Activated CD8-positive, alpha-beta memory T cell treated with anti-CD3 and anti-CD28 coated beads for 4 hours (primary cell): ENCODE measurements at places on chromosomes 4 and X.

GRCh38 chrX:77937291-77937690 lies 26.8 kb downstream of the ATP7A start:
- no peak for DNase-seq

GRCh38 chr4:915595-915994 lies 16.5 kb downstream of the GAK start:
- DNase-seq = no peak

- no peak for DNase-seq
Measured at GRCh38 chr4:22170353-22170752, 221.8 kb upstream of the KCNIP4 start.

- no peak for DNase-seq
Measured at GRCh38 chr4:113398441-113399143, 349.1 kb downstream of the ANK2 start.

GRCh38 chrX:420496-421223 lies 34.0 kb upstream of the PPP2R3B start:
- DNase-seq = no peak

GRCh38 chrX:103607364-103608305 lies at the start of gene TCEAL3:
TCEAL3 (plus strand) TSS chrX:103607963; CDS start chrX:103609065, 1,102 bp downstream.
- no peak for DNase-seq

DNA sequence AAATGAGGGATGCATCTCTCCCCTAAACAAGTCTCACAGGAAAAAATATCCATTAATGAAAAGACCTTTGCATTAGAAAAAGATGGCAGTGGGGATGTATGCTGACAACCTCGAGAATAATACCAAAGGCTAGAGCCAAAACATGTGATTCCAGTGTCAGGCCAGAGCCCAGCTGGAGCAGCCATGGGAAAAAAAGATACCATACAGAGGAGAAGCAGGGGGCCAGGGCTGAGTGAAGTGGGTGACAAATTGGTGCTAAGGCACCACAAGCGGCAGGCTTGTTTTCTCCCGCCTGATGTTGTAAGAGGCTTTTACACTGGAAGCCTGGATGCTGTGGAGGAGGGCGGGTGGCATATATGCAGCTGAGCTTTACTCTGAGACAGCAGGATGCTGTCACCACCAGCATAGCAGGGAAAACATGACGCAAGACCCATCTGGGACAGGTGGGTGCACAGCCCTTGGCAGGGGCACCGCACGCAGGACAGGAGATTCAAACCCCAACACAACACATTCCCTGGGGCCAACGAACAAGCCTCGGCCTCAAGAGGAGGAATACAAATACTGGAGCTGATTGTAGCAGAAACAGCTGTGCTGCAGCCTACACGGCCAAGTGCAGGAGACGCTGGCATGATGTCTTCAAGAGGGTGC lies 91.9 kb downstream of the TSPAN5 start:
- DNase-seq = no peak

GRCh38 chr4:126318376-126318775 lies 1003.6 kb downstream of the FAT4 start:
- no peak for DNase-seq

DNA sequence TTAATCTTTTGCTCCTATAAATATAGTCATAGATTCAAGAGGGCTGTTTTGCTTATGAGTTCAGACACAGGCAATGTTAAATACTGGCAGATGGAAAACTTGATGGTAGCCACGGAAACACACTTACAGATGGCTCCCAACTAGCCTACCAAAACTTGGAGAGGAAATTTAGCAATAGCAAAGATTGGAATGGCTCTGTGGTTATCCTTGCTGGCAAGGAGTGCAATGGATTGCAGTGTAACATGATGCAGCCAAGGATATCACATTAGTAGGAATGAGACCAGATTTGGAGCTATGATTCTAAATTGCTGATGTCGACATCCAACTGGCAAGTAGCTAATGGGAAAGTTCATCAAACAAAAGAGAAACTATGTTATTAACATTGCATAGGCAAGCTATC lies 791.0 kb upstream of the DIAPH2 start:
- DNase-seq = no peak

DNA sequence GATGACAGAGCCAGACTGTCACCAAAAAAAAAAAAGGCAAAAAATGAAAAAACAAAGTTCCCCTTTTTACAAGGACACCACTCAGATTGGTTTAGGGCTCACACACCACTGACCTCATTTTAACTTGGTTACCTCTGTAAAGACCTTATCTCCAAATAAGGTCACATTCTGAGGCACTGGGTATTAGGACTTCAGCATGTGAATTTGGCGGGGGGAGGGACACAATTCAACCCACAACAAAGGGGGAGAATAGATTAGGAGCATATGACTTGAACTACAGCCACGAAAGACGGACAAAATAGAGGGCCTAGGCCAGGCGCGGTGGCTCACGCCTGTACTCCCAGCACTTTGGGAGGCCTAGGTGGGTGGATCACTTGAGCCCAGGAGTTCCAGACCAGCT lies 31.0 kb upstream of the ARAF start:
- no peak for DNase-seq

- no peak for DNase-seq
Measured at GRCh38 chr4:8451440-8452182, 11.0 kb downstream of the TRMT44 start.

DNA sequence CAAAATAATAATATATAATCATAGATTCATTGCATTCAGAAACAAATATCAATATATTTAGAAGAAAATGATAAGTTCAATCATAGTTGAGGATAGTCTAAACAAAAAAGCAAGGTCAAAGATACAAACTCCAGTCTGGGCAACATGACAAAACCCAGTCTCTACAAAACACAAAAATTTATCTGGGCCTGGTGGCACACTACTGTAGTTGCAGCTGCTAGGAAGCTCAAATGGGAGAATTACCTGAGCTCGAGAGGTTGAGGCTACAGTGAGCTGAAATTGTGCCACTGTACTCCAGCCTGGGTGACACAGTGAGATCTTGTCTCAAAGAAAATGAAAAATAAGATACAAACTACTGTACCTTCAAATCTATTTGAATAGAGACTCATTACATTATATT lies 52.7 kb upstream of the ANXA10 start:
- DNase-seq = no peak

- DNase-seq = no peak
Measured at GRCh38 chrX:131054906-131055305, 3.2 kb upstream of the ARHGAP36 start.

DNA sequence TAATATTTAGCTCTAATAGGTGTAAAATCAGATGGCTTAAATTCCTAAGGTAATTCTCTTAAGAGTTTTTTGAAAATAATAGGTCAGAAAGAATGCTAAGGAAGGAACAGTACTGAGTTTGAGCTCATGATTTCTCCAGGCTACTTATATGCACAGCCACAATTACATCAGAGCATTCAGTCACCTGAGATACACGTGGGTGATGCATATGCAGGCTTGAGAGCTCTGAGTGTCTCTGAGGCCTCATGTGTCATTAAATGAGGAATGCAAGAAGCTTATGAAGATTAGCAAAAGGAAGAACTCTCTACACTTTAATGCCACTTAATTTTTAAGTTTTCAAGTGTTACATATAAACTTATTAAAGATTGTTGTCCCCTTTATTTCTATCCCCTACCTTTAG lies 124.0 kb upstream of the STIM2 start:
- no peak for DNase-seq

DNA sequence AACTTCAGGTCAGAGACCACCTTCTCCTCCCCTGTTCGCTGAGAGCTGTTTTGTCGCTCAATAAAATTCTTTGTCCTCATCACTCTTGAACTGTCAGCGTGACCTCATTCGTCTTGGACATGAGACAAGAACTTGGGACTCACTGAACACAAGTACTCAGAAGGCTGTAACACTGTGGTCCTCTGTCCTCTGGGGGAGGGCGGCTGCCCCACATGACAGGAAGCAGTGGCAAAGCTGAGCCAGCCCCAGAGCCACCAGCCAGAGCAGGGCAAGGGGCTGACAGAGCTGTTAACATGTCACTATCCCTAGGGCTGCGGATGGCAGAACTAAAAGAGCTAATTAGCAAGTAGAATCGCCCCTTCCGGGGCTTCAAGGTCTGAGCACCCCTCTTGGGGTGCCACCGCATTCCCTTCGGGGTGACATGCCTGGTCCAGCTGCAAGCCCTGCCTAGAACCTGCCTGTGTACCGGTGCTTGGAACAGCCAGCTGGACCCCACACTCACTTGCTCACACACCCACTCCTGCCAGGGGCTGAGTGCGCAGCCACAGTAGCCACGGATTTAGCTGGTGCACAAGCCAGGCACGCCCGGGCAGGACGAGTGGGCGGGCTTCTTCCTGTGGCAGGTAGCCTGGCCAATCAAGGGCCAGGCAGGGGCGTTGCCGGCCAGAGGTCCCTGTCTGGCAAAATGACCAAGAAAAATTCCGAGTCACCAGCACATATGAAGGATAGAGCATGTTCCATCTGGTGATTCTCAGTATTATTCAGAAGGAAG lies 648.6 kb upstream of the AGA start:
- no peak for DNase-seq

DNA sequence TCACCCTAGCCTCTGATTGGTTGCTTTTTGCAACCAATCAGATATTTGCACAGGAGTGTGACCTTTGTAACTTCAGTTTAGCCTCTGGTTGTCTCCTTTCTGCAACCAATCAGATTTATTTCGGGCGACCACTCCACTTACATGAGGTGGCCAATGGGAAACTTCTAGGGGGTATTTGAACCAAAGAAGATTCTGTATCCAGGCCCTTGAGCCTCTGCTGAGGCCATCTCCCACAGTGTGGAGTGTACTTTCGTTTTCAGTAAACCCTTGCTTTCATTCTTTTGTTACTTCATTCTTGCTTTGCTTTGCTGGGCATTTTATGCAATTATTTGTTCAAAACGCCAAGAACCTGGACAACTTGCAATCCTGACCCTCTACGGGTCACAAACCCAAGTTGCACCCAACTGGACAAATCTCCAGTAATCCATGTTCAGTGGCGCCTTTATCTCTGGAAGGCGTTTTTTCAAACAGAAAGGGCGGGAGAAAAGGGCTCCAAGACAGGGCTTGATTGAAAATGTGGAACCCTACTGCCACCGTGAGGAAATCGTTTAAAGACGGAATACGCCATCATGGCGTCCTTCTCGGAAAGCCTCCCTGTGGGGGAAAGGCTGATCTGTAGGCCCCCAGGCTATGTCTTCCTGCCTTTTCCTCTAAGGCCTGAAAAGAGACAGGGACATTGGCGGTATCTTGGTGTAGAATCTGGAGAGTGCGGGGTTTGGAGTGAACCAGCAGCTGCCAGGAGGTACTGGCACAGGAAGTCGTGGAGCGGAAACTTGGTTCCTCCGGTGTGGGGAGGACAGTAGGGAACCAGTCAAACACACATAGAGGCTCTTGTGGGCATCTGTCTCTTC lies 184.6 kb downstream of the OR13H1 start:
- no peak for DNase-seq

DNA sequence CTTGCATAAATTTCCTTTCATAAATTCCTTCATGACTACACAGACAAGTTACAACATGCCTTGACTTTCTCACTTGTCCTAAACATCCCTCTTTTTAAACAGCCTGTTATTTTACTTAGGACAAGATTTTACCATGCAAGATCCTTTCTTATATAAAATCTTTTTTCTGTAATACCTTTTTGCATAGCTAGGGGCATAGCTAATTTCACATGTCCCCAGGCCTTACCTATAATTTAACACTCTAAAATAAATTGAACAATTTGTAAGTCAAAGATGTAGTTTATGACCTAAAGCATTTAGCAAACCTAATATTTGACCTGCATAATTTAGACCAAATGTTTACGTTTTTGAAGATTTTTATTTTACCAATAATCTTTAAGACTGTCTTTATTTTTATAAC lies 396.3 kb upstream of the FSTL5 start:
- DNase-seq = no peak

- no peak for DNase-seq
Measured at GRCh38 chr4:109826719-109827118, 1.1 kb upstream of the RRH start.

DNA sequence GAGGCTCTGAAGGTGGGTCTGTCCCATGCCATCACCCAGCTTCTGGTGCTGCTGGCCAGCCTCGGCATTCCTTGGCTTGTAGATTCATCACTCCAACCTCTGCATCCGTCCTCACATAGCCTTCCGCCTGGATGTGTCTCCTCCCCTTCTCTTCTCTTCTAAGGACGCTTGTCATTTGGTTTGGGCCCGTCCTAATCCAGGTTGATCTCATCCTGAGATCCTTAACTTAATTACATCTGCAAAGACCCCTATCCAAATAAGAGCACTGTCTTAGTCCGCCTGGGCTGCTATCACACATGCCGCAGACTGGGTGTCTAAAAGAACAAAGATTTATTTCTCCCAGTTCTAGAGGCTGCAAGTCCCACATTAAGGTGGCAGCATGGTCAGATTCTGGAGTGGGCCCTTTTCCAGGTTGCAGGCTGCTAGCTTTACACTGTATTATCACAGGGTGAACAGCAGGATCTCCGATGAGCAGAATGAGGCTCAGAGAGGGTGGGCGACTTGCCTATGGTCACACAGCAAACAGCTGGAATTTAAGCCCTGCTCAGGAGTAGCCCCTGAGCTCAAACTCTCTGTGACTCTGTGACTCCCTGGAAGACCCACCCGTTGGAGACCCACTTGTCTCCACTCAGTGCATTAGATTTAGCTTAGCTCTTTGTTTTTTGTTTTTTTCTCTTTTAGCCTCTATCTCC lies 113.1 kb downstream of the STK32B start:
- DNase-seq = no peak

DNA sequence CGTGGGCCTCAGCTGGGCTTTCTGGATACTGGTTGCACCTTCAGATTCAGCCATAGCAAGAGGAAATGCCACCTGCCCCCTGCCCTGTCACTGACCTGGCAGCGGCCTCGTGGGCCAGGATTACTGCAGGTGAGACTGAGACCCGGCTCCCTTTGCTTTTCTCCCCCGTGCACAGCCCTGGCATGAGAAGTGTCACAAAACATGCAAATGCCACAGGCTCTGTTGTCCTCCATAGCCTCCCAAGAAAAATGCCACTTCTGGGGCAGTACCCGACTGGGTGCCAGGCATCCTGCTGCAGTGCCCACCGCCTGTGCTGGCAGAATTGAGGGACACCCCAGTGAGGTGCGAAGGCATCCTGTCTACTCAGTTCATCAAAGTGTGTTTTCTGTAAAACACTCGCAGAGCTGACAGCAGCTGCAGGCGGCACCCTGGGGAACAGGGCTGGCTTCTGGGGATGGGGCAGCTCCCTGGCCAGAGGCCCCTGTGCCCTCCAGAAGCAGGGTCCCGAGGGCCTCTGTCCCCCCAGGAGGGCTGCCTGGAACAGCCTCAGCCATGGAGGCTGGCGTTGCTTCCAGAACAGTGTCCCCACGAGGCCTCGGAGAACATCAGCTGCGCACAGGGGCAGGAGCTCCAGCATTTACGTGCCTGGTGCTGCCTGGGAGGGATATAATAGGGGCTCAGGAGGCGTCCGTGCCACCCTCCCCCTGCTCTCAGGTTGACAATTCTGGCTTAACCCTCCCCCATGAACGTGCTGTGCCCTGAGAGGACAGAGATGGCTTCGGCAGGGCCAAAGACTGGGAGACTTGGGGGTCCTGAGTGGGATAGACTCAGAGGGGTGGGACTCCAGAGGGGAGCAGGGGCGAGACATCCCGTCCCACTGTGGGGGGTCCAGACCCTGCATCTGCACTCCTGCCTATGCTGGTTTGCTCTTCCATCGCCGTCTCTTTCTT lies 99.5 kb upstream of the NKX1-1 start:
- no peak for DNase-seq

GRCh38 chrX:115030625-115031024 lies 13.2 kb upstream of the IL13RA2 start:
- DNase-seq = no peak

GRCh38 chrX:57587062-57587461 lies 4.7 kb upstream of the ZXDB start:
- no peak for DNase-seq
